ENCODE measurements at places on chromosomes 4 and X. TPM values are rescaled to one million over a fixed set of nuclear protein-coding genes. Genes with fewer than 3 reads are reported as not detected.

Gene SMC1A
- 70.5 TPM for total RNA-seq

DNA sequence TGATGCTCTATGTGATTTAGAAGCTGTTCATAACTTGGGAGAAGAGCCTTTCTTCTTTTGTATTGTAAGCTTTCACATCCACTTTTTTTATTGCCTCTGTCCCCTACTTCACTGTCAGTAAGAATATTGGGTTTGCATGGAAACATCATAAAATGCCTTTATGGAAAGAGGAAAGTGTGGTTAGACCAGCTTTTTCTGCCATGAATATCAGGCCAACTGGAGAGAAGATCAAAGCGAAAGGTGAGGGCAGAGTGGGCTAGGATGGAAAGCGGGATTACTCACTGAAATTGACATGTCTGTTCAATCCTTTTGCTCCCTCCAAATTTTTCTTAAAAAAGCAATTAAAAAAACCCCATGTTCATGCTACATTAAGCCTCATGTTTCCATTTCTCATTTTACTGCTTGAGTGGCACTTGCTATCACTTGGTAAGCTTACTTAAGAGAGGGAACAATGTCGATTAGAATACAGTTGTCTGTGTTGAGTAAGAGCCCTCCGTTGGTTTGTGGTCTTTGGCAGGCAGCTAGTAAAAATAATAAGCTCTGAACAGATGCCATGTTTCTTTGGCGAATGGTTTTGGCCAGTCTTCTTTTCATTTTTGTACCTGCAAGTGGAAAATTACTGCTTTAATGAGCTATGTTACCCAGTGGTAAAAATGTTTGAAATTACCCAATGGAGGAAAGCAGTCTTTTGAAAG lies 35.9 kb downstream of the SUPT20HL1 start:
- DNase-seq: no peak

Gene HHIP
- total RNA-seq: 0.19 TPM

DNA sequence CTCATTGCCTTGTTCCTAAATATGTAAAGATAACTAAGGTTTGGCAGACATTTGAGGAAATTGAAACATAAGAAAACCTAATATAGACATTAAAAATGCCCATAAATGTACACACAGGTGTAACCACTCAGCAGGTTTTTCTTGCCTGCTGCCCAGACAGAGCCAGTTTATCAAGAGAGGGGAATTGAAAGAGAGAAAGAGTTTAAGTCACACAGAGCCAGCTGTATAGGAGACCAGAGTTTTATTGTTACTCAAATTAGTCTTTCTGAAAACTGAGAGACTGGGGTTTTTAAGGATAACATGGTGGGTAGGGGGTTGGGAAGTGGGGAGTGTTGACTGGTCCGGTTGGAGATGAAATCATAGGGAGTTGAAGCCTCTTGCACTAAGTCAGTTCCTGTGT lies 119.0 kb downstream of the CFAP299 start:
- DNase-seq: no peak

DNA sequence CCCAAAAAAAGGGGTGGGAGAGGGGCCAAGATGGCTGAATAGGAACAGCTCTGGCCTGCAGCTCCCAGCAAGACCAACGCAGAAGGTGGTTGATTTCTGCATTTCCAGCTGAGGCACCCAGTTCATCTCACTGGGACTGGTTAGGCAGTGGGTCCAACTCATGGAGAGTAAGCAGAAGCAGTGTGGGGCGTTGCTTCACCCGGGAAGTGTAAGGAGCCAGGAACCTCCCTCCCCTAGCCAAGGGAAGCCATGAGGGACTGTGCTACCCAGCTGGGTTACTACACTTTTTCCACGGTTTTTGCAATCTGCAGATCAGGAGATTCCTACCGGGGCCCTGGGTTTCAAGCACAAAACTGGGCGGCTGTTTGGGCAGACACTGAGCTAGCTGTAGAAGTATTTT lies 13.9 kb upstream of the OCIAD1 start:
- DNase-seq: no peak

- no peak for DNase-seq
Observed at GRCh38 chr4:123088501-123088900, 166.1 kb upstream of the NUDT6 start.
